ENCODE measurements at places on chromosomes 16 and 17.

DNA sequence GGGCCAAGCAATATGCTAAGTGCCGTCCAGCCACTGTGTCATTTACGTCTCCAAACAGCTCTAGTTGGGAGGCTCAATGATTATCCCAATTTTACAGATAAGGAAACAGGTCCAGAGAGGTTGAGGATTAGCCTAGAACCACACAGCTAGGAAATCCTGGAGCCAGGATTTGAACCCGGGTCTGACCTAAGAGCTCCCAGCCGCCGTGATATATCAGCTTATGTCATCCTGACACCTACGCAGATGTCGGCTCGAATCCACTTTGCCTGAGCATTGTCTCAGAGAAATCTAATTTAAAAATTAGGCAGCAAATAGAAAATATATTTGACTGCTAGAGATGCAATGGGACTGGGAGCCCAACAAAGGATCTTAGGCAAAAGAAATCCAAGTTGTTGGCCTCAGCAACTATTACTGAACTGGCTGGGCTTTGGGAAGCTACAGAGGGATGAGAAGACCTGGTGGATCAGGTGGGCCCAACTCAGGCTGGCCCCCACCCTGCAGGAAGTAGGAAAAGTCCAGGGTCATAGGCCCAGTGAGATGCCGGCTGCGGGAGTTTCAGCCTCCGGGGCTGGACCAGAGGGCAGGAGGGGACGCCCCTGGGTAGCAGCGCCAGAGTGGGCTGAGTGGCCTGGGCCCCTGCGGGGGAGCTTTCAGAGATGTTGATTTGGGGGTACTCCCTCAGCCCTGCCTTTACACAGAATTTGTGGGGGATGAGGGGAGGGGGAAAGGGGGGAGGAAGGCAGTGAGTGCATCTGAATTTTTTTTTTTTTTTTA lies 35.1 kb upstream of the IL21R start:
- no peak for DNase-seq

- DNase-seq, result no peak
Measured at GRCh38 chr16:86150641-86151238, 251.8 kb downstream of the IRF8 start.

- DNase-seq, result peak; percentile 79
Measured at GRCh38 chr16:88686439-88687253, at the start of gene SNAI3. Gene SNAI3 (minus strand): TSS chr16:88686507. CDS start chr16:88686406, 101 bp downstream.

DNA sequence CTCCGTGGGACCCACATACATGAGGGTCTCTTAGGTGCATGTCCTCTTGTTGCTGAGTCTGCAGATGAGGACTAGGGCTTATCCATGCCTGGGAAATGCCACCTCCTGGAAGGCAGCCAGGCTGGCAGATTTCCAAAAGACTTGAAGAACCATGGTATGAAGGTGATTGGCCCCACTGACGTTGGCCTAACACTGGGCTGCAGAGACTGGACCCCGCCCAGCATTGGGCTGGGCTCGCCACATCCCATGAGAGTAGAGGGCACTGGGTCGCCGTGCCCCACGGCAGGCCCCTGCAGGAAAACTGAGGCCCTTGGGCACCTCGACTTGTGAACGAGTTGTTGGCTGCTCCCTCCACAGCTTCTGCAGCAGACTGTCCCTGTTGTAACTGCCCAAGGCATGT lies 38.2 kb upstream of the IL21R start:
- DNase-seq, result no peak

GRCh38 chr17:47821424-47822391 lies at the start of gene OSBPL7:
Gene OSBPL7 (minus strand): TSS chr17:47821794. CDS start chr17:47820278, 1,516 bp downstream.
- peak; percentile 90 for DNase-seq

- peak; percentile 46 for DNase-seq
Measured at GRCh38 chr16:70430667-70431536, 8.0 kb downstream of the ST3GAL2 start.

GRCh38 chr17:20993863-20994778 lies 48.7 kb downstream of the USP22 start:
- no peak for DNase-seq

GRCh38 chr17:72184805-72185204 lies 64.0 kb downstream of the SOX9 start:
- no peak for DNase-seq

DNA sequence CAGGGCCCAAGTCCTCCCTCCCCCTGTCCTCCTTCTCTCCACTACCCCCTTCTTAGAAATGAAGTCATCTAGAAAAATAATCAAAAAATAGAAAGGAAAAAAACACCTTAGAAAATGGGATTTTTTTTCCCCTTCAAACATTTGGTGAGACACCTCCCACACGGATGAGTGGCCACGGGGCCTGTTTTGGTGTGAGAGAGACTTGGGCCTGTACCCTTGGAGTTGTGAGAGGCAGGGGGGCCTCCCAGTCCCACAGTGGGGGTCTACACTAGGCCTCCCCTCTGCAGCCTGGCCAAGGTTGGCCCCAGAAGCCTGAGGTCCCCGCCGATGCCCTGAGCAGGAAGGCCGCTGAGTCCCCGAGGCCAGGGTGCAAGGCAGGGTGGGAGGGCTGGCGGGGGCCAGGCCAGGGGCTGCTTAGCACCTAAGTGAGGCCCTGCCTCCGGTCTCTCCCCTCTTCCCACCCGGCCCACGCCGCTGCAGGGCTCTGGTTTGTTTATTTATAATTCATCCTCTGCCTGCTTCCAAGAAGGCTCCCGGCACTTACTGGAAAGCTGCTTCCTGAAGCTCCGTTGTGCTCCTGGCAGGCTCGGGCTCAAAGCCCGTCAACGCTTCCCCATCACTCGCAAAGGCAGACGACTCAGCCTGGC lies 26.4 kb downstream of the NPTX1 start:
- DNase-seq, result no peak

- no peak for DNase-seq
Measured at GRCh38 chr17:9521062-9521461, 54.6 kb downstream of the STX8 start.

- DNase-seq, result no peak
Measured at GRCh38 chr17:48850792-48851323, 20.0 kb downstream of the CALCOCO2 start.

- DNase-seq, result no peak
Measured at GRCh38 chr17:78828470-78829185, 12.0 kb downstream of the USP36 start.

DNA sequence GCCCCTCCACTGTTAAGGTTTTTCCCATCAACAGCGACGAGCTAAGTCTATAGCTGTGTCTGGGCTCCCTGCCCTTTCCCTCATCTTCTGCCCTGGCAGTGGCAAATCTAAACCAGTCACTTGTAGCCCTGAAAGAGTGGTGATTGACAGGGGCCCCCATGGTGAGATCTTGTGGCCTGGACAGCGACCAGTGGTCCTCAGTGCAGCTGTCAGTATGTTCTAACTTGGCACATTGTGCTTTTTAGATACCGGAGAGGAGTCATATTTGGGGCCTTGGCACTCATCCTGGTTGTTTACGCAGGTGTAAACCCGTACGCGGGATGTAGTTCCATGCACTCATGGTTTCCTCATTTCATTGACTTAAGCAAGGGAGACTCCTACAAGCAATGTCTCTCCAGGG lies 57.5 kb upstream of the ARHGAP44 start:
- DNase-seq, result no peak

DNA sequence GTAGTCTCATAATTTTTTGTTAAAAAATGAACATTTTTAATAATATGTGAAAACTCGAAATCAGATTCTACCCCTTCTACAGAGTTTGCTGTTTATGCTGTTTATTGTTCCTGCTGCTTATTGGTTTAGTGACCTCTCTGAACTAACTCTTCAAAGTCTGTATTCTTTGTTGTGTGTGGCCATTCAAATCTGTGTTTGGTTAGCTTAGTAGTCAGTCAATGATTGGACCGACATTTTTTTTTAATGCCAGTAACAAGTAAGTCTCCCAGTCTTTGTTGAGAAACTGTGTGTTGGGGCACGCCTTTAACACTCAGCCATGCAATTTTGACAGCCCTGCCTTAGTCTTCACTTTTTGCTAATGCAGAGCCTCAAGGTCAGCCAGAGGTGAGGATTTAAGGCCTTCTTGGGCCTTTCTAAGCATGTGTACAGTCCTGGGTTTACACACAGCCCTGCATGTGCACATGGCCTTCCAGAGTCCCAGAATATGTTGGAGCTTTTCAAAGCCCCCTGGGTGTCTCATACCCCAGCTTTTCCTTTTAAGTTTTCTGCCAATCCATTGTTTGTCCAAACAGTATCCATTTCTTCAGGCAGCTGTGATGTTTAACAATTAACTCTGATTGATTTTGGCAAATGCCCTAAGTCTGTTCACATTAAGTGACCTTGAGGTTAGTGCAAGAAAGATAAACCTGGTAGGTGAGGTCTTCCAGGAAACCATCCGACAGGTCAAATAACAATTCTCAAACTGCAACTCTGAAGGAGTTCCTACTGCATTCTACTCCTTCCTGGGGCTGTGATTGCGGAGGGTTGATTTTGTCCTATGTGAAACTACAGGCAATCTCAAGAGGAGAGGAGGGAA lies 389.3 kb downstream of the PMP22 start:
- no peak for DNase-seq

DNA sequence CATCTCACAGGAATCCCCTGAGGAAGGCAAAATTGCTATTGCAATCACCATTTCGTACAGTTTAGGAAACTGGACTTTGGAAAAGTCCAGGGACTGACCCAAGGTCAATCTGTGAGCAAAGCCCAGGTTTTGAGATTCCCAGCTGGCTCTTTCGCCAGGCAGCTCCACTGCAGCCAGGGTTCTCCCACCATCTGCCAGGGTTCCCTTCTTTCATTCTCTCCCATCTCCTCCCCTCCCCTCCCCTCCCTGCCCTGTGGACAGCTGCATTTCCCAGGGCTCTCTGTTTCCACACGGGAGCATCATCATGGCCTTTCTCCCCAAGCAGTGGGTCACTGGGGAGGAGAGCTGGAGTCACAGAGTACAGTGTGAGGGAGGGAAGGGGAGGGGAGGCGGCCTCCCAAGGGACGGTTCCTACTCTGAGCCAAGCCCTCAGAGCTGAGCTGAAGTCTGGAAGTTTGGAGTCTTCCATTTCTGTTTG lies 11.9 kb upstream of the GSDMA start:
- DNase-seq, result no peak

DNA sequence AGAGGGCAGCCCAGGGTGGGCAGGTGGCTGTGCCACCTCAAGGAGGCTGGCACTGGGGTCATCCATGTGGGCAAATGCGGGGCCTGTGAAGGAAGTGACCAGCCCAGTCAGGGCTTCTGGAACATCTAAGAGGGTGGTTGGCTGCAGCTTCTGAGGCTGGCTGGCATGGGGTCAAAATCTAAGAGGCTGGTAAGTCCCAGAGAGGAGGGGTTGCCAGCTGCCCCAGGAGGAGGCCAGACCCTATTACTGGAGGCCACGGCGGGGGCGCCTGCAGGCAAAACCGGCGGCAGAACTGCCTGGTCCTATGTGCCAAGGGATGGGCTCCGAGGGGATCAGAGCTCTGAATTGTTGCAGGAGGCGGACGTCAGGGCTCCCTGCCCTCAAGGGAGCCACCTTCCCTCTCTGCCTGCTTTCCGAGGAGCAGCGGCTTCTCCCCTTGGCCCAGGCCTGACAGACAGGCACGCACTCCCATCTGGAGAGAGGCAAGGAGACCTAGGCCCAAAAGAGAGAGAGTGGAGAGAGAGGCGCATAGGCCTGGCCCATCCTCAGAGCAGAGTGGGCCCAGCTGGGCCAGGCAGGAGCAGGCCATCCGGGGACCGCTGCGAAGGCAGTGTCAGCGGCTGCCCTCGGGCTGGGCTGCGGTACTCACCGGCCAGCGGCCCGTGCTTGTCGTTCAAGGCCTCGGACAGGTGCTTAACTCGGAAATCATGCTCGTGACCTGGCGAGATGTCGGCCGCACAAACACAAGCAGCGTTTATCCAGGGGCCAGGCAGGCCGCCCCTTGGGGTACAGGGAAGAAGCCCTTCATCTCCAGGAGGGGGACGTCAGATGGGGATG lies 10.9 kb downstream of the ZACN start:
- no peak for DNase-seq

DNA sequence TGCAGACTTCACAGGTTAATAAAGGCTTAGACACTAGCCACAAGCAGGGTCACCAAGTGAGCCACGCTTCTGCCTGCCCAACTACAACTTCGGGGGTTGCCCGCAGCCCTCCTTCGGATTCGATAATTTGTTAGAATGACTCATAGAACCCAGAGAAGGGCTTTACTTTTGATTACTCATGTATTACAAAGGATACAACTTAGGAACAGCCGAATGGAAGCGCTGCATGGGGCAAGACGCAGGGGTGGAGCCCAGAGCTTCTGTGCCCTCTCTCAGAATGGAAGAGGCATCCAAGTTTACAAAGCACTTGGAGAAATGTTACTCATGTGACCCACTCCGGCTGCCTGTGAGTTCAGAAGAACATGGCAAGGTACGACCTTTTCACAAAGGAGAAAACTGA lies 7.5 kb upstream of the CDH5 start:
- no peak for DNase-seq

- no peak for DNase-seq
Measured at GRCh38 chr17:50946223-50946890, 80.2 kb upstream of the TOB1 start.

DNA sequence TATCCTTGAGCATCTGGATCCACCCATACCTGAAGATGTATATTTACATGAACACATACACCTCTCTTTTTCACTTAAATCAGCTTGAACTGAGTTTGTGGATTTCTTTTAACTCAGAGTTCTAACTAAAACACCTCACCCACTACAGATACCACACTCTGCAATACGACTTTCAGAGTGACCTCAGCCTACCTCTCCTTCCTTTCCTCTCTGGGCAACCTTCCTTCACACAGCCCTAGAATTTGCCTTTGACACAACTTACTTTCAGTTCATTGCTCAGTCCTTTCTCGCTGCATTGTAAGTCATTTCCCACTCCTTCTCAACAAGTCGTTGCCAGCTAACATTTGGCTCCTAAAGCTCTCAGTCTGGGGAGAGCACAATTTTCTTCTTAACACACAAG lies 151.9 kb upstream of the IRX3 start:
- no peak for DNase-seq

Measured in CD4-positive, alpha-beta T cell treated with Interleukin-15 for 4 hours (primary cell).